ENCODE measurements at places on chromosomes 4 and X.

GRCh38 chr4:61828960-61829359 lies 628.8 kb downstream of the ADGRL3 start:
- H3K36me3 ChIP-seq = no peaks in the 10 kb centered on the region
- H3K4me3 ChIP-seq = no peak overlapping the region
- no peak overlapping the region for H3K27ac ChIP-seq
- no peaks in the 10 kb centered on the region for H3K4me1 ChIP-seq

GRCh38 chr4:41994461-41994985 lies 4.2 kb downstream of the SLC30A9 start:
- peaks cover 27% of the 10 kb centered on the region for H3K4me1 ChIP-seq
- no peak overlapping the region for H3K27ac ChIP-seq
- peaks cover 12% of the 10 kb centered on the region for H3K36me3 ChIP-seq
- no peaks in the 10 kb centered on the region for H3K27me3 ChIP-seq
- DNase-seq = no peak

GRCh38 chr4:83490876-83491450 lies 6.1 kb upstream of the ABRAXAS1 start:
- H3K4me1 ChIP-seq = peaks cover 9% of the 10 kb centered on the region
- H3K27ac ChIP-seq = no peak overlapping the region
- peaks cover 9% of the 10 kb centered on the region for H3K27me3 ChIP-seq
- DNase-seq = no peak
- no peaks in the 10 kb centered on the region for H3K36me3 ChIP-seq

DNA sequence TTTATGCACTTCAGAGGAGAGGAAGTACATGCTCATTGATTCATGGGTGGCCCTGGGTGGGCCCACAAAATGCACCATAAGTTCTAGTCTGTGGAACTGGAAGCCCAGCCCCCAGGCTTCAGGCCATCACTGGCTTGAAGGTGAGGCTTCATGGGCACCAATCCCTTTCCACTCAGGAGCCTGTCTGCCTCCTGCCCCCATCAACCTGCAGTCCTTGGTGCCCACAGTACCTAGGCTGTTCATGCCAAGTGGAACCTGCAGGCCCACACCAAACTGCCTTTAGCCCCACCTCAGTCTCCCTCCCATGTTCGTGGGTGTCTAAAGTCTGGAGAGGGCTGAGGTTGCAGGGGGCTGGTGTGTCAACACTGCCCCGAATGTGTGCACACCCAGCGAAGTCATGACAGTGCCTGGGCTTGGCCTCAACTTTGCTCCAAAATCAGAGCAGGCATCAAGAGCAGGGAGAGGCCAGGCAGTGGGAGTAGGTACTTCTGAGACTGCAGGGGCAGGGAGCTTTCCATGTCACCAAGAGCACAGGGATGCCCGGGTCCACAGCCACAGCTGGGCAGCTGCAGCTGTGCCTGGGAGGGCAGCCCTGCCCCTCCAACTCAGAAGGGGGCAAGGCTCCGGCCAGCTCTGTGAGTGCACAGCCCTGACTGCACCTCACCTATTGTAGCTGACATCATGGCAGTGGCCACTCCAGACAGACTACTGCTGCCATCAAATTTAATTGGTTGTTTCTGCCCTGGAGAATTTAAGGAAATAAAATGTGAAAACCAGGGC lies 1250.4 kb upstream of the IGFBP7 start:
- DNase-seq = no peak
- H3K36me3 ChIP-seq = no peaks in the 10 kb centered on the region
- no peak overlapping the region for H3K27ac ChIP-seq
- no peaks in the 10 kb centered on the region for H3K27me3 ChIP-seq
- H3K4me3 ChIP-seq = no peak overlapping the region
- H3K4me1 ChIP-seq = no peaks in the 10 kb centered on the region

DNA sequence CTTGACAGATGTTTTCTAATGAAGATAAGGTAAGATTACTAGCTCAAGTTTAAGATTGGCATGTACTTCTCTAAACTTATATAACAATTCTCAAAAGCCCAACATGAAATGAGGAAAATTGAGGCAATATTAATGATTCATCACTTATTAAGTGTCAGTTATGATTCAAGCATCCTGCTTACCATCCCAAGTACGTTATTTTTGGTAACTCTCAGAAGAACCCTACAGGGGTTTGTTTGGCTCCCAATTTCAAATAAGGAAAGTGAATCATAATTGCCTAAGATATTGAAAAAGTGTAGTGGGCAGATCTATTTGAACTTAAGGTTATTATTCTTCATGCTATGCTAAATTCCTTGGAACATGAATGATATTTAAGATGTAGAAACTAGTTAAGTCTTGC lies 387.9 kb upstream of the TENM3 start:
- H3K4me1 ChIP-seq = no peaks in the 10 kb centered on the region
- no peak for DNase-seq
- H3K4me3 ChIP-seq = no peak overlapping the region
- H3K27me3 ChIP-seq = no peaks in the 10 kb centered on the region
- no peaks in the 10 kb centered on the region for H3K36me3 ChIP-seq

GRCh38 chr4:165610679-165611437 lies 232.1 kb downstream of the CPE start:
- no peaks in the 10 kb centered on the region for H3K27me3 ChIP-seq
- H3K4me1 ChIP-seq = peaks cover 2% of the 10 kb centered on the region
- no peak for DNase-seq
- no peak overlapping the region for H3K4me3 ChIP-seq

DNA sequence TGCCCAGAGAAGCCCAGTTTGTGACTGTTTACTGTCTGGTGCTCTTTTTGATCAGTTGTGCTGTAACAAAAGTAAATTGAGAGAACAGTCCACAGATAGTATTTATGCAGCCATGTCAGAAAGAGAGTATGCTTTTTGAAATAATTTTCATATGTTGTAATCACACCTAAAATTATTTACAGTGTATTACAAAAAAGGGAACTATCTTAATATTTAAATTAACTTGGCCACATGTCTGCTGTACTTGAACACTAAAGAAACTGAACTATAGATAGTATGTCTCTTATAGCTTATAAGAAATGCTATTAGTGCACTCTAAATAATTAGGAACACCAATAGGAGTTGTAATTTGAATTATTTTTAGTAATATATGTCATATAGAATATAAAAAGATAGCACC lies 30.2 kb downstream of the KIAA0232 start:
- no peaks in the 10 kb centered on the region for H3K27me3 ChIP-seq
- no peaks in the 10 kb centered on the region for H3K4me1 ChIP-seq
- H3K27ac ChIP-seq = no peak overlapping the region

DNA sequence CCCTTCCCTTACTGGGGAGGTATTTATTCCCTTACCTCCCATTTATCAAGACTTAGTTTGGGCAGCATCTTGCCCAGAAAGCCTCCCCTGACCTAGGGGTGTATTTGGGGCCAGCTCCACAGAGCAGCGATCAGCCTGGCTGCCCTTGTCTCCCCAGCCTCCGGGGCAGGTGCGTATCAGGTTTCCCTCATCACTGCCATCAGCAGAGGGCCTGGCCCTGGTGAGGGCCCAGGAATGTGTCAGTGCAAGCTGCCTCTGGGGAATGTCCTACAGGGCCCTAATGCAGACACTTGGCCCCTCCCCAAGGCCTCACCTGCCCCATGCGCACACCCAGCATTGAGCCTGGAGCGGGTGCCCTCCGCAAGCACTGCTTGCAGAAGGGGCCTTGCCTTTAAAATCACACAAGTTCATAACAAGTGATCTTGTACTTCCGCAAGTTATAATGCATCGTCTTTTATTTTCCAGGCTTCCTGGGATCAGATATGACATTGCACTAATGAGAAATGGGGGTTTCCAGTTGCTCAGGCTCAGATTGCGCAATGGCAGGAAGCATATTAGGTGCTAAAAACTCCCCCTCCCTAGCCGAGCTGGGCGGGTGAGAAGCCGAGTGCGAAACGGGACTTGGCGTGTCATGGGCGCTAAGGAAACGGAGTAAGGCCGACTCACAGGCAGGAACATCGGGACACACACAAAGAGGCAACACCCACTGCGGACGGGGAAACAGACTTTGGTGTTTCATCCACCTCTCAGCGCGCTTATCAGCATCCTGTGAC lies 25.4 kb upstream of the AFAP1 start:
- H3K4me3 ChIP-seq = no peak overlapping the region
- DNase-seq = peak; percentile 46
- H3K27me3 ChIP-seq = peaks cover 16% of the 10 kb centered on the region
- H3K27ac ChIP-seq = peak overlapping the region; percentile 69

DNA sequence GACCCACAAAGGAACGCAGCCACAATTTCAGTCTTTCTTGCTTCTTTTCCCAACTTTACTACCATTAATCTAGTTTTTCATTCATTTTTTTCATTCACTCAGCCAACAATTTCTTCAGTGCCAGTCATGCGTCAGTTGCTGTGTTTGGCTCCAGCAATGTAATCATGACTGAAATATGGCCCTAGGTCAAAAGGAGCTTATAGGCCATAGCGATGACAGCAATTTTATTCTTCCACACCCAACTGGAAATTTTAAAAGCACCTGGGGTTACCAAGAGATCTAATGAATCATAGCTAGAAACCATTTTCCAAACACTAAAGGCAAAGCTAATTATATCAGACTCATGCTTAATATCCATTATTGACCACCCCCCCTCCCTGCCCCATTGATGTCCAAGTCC lies 29.8 kb upstream of the C1QTNF7 start:
- H3K27me3 ChIP-seq = no peaks in the 10 kb centered on the region
- no peak for DNase-seq
- no peak overlapping the region for H3K4me3 ChIP-seq
- H3K4me1 ChIP-seq = peaks cover 28% of the 10 kb centered on the region
- H3K27ac ChIP-seq = no peak overlapping the region
- no peaks in the 10 kb centered on the region for H3K36me3 ChIP-seq

- H3K4me3 ChIP-seq = no peak overlapping the region
- no peaks in the 10 kb centered on the region for H3K36me3 ChIP-seq
- no peak overlapping the region for H3K27ac ChIP-seq
- no peaks in the 10 kb centered on the region for H3K4me1 ChIP-seq
- no peaks in the 10 kb centered on the region for H3K27me3 ChIP-seq
These were observed 597.6 kb upstream of the CPEB2 start for GRCh38 chr4:14404730-14405129.

DNA sequence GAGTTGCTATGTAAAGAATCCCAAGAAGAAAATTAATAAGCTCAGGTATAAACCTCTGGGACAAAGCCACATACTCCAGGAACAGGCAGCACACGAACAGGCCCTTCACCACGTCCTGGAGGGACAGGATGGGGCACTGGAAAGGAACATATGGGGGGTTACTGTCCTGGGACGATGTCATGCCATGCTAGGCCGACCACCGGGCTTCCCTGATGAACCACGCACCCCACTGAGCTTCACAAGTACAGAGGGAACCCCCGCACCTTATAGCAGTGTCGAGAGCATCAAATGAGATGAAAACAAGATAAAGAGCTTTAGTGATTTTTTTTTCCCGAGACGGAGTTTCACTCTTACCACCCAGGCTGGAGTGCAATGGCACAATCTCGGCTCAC lies 19.1 kb downstream of the NOP14 start:
- no peak overlapping the region for H3K27ac ChIP-seq
- H3K27me3 ChIP-seq = no peaks in the 10 kb centered on the region
- H3K36me3 ChIP-seq = peaks cover 66% of the 10 kb centered on the region
- peaks cover 5% of the 10 kb centered on the region for H3K4me1 ChIP-seq

DNA sequence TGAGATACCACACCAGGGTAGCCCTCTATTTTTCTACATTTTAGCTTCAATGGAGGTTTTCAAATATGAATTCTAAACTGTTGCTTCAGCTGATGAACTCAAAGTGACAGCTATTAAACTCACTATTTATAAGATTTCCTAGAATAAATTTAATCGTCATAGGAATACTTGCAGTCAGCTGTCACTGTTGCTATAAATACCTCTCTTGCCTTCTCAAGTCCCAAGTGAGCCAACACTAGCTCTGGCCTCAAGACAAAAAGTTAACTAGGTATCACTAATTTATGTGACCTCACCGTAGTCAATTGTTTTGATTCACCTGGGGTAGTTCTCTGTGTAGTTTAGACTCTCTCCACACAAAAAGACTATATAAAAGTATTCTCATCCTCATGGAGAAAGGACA lies 34.3 kb upstream of the PROM1 start:
- H3K27me3 ChIP-seq = peaks cover 14% of the 10 kb centered on the region
- H3K4me1 ChIP-seq = peaks cover 11% of the 10 kb centered on the region
- no peak overlapping the region for H3K4me3 ChIP-seq
- no peak for DNase-seq
- H3K36me3 ChIP-seq = no peaks in the 10 kb centered on the region

GRCh38 chr4:184812651-184813181 lies 13.1 kb downstream of the ACSL1 start:
- no peaks in the 10 kb centered on the region for H3K36me3 ChIP-seq
- H3K27me3 ChIP-seq = no peaks in the 10 kb centered on the region
- H3K4me1 ChIP-seq = peaks cover 13% of the 10 kb centered on the region
- no peak overlapping the region for H3K4me3 ChIP-seq
- H3K27ac ChIP-seq = no peak overlapping the region

DNA sequence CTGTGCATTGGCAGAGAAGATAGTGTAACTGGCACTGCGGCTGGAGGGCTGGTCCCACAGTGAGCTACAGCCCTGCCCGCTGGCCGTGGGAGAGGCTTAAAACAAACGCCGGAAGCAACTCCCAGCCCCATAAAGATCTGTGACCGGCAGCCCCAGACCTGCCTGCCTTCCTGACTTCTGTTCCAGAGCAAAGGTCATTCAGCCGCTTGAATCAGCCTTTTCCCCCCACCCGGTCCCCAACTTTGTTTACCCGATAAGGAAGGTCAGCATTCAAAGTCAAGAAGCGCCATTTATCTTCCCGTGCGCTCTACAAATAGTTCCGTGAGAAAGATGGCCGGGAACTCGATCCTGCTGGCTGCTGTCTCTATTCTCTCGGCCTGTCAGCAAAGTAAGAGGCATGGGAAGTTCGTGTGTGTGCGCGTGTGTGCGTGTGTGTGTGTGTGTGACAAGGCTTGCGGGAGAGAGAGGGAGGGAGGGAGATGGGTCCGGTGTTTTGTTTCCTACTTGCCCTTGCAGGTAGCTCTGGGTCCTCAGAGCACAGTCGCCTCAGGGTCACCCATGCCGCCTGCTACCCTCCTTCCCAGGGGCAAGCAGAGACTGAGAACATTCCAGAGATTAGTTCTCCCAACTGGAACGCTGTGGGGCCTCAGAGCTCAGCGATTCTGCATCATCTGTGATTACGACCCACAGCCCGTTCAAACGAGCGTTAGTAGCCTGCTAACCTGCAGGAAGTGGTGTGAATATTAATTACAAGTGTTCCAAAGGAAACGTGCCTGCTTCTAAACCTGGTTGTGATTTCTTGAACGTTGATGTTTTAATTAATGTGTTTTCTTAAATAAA lies at the start of gene MGST2:
TSS of gene MGST2 (plus strand) at position 130 of the 840 bp plus-strand sequence. CDS start at position 331, 201 bp downstream.
- H3K4me3 ChIP-seq = peak within 1 kb of the TSS; percentile 78
- H3K36me3 ChIP-seq = peaks cover 10% of the 10 kb centered on the region
- DNase-seq = peak; percentile 45
- peaks cover 28% of the 10 kb centered on the region for H3K4me1 ChIP-seq
- H3K27me3 ChIP-seq = no peaks in the 10 kb centered on the region
- peak within 1 kb of the TSS; percentile 85 for H3K27ac ChIP-seq

Data from activated naive CD4-positive, alpha-beta T cell treated with anti-CD3 and anti-CD28 coated beads, Interleukin-2, amount 10 ng/mL, durations not matched to agents 7 days and 5 days (primary cell).